ENCODE measurements at places on chromosomes 3 and 15.

- no peak for DNase-seq
Measured at GRCh38 chr15:41124058-41124457, 8.0 kb upstream of the INO80 start.

DNA sequence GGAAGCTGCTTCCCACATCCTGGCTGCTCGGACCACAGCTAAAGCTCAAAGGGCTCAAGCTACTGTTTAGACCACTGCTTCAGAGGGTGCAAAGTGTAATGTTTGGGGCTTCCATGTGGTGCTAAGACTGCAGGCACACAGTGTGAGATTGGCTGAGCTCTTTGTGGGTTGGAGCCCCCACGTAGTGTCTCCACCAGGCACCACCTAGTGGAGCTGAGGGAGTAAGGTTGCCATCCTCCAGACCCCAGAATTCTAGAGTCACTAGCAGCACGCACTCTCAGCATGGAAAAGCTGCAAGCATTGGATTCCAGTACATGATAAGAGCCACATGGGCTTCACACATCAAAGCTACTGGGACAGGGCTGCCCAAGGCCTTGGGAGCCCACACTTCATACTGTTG is 9.3 kb downstream of the MKRN3 start:
- DNase-seq = no peak

DNA sequence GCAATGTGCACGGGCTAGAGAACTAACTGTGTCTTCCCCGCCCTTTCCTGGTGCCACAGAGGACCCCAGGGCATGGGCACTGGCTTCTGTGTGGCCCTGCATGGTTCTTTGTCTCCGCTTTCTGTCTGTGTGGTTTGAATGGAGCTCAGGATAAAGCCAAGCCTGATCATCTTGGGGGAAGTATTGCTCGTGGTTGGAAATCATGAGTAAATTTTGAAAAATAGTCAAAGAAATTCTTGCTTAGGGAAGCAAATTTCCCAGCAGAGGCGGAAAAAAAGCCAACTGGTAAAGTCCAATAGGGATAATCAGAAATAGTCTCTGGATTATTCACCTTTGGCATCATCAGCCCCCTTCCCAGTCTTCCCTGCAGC is 55.4 kb downstream of the MAGEF1 start:
- no peak for DNase-seq

GRCh38 chr15:92901995-92902394 is 1.9 kb downstream of the CHD2 start:
- DNase-seq = no peak

DNA sequence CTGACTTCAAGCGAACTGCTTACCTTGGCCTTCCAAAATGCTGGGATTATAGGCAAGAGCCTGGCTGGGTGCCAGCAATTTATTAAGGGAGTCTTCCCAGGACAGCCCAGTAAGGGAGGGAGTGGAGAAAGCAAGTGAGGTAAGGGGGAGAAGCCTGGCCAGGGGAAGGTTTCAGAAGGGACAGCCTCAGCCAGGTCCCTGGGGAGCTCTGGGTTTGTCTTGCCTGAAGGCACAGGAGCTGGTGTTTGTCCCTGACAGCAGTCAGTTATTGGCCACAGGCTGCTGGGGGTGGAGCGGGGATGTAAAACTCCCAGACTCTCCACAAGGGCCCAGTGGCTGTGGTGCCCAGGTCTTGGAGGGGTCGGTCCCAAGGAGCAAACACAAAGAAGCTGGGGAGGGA is 33.0 kb upstream of the CDCP1 start:
- no peak for DNase-seq

Data from H1 (cell line).